ENCODE measurements at places on chromosomes 5 and 9.

DNA sequence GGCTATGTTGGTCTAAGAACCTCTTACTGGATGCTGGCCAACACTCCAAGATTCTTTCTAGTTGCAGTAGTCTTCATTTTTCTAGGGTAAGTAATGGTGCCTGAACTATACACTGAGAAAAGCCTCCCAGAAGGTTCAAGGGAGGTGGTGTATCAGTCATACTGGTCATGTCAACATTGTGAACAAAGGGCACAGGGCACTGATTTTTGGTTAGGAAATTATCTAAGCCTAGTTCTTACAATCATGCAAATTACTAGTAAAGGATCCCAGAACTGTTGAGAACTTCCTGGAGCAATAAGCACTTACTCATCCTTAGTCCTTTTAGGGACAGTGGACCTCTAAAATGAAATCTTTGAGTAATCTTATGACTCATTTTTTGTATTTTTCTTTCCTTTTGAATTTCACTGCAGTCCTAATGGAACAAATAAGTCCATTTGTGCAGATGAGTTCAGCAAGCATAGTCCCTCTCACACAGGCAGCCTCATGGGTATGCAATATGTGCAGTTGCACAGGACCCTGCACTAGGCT is 21.1 kb upstream of the CDC42SE2 start:
- DNase-seq: no peak

DNA sequence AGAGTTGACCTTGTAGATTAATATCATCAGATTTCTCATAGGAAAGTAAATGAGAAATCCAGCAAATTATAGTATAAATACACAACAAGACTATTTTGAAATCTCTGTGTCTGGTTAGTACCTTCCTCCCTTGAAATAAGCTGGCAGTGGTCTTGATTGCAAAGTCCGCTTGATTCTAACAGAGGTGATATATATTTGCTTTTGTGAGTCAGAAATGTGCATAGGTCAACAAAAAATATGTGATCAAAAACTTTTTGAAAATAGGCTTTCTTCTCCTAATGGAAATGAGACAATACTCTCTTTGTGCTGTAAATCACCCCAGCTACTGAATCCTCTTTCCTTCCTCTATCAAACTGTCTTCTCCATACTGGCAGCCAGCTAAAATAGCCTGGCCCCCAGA is 749.2 kb upstream of the CDH10 start:
- DNase-seq: no peak

- DNase-seq: no peak
Measured at GRCh38 chr9:130186839-130187522, 14.8 kb downstream of the NCS1 start.

DNA sequence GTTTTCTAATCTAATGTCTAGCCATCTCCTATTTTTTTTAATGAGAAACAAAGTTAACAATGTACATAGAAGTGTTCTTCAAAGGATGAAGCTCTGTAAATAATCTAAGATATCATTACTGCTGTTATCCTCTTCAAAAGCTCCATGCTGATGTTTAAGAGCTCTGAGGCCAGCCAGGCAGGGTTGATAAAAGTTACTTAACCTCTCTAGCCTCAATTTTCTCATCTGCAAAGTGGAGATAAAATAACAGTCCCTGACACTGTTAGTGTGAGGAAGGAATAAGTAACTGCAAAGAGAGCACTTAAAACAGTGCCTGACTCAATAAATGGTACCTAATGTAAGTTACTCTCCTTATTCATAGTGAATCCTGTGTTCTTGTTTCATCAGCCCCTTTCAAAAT is 60.1 kb downstream of the LHFPL2 start:
- no peak for DNase-seq

DNA sequence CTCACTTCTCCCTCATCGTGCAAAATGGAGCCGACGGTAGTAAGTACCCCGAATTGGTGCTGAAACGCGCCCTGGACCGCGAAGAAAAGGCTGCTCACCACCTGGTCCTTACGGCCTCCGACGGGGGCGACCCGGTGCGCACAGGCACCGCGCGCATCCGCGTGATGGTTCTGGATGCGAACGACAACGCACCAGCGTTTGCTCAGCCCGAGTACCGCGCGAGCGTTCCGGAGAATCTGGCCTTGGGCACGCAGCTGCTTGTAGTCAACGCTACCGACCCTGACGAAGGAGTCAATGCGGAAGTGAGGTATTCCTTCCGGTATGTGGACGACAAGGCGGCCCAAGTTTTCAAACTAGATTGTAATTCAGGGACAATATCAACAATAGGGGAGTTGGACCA is 979 bp downstream of the PCDHGA12 start:
- no peak for DNase-seq

Data from NCI-H1694 (cell line).